ENCODE measurements at places on chromosomes 6 and 20.
A peak's percentile ranks its signal among the peaks of the same experiment; 100 is the strongest.

DNA sequence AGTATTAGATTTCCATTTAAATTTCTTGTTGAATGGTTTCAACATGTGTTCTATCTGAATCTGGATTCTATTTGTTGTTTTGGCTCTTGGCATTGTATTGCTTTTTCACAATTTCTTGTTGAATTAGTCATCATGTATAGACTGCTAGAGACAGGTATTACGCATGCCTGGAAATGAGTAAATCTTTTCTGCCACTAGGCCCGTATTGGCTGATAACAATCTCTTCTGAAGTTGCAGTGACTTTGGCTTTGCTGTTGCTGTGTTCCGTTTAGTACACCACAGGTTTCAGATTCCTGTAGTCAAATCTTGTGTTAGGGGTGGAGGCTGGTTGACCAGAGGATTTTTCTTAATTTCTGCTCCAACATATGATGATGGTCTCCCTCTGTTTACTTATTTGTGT lies 1339.4 kb downstream of the GRIK2 start:
- ATAC-seq, result no peak

DNA sequence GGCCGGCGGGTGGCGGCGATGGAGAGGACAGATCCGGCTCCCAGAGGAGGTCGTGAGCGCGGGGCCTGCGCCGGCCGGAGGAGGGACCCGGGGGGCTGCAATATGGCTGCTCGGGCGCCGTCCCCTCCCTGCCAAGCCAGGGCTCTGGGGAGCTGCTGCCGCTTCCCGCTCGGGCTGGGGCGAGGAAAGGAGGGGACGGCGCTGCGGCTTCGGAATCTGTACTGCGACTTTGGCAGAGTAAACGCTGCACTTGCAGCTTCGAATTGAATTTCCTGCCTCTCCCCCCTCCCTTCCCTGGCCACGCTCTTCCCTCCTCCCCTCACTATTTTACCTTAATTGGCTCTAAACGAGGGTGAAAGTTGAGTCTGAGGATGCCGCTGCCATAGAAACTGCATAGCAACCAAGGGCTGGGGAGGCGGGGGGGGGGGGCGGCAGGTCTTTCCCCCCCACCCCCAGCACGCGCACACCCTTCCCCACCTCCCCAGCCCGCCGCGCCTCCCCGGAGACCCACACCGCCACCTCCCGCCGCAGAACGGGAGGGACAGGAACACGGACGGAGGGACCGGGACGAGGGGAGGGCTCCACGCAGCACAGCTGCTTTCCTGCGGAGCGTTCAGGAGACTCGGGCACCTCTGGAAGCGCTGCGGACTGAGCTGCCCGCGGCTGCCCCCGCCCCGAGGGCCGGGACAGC lies 93.9 kb downstream of the RNASET2 start:
- ATAC-seq, result peak; percentile 53

GRCh38 chr6:117542493-117542892 lies 59.8 kb downstream of the GOPC start:
- no peak for ATAC-seq

DNA sequence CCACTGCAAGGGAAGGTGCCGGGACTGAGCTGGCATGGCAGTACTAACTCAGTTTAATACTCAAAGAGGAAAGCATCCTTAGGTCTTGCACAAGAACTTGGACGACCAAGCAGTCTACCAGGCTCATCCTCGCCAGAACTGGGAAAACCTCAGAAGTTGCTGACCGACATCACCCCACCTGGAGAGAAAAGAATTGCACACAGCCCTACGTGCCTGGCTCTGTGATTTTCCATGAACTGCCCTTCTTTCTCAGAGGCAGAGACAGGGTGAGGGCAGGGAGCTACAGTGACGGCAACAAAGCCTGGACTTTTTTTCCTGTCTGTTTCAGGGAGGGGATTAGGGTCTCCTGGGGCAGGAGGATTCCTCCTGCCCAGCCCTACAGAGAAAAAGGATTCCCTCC lies 8.0 kb downstream of the JAG1 start:
- no peak for ATAC-seq

DNA sequence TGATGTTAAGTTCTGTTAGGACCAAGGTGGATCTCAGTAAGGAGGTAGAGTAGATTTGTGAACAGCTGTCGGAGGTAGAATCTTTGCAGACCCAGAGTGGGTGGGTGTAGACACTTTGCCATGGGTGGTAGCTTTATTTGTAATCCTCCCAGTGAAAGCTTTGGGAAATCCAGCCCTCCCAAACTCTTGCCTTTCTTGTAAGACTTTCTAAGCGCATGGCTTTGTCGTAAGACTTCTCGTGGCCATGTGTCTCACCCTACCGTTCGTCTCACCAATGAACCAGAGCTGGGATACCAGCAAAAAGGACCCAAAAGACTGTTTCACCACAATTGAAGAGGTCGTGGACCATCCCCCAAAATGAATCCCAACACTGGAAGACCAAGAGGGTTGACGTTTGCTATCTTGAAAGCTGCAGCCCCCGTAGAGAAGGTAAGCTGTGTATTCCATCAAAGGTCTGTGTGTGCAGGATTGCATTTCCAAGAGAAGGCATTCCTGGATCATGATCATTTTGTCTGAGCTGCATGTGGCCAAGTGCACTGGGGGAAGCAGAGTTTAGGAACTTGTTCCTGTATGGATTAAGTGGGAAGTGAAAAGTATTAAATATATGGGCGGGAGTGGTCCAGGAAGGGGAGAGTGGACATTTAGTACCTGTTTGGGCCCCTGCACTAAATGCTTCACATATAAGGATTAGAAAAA lies 5.8 kb upstream of the TMEM14A start:
- ATAC-seq, result no peak

DNA sequence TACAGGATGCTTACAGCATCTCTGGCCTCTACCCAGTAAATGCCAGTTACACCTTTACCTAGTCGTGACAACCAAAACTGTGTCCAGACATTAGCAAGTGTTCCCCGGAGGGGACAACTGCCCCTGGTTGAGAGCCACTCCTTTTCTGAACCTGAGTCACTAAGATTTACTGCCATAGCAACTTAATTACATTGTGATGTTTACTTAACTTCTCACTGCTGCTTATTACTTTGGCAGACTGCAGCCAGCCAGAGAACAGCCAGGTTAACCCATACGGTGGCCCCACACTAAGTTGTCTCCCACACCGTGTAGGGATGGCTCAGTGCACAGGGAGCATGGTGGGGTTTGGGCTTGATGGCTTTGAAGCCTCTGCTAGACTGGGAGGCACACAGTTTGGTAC lies 204.7 kb upstream of the SULF2 start:
- ATAC-seq, result no peak

DNA sequence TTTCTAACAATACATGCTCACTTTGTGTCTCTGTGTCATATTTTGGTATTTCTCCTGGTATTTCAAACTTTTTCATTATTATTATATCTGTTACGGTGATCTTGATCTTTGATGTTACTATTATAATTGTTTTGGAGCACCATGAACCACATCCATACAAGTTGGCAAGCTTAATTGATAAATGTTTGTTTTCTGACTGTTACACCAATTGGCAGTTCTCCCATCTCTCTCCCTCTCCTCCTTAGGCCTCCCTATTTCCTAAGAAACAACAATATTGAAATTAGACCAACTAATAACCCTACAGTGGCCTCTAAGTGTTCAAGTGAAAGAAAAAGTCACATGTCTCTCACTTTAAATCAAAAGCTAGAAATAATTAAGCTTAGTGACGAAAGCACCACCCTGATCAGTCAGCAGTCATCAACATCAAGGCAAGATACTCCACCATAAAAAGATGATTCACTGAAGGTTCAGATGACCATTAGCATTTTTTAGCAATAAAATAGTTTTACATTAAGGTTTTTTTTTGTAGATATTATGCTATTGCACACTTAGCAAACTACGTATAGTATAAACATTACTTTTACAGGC lies 61.5 kb downstream of the IBTK start:
- ATAC-seq, result no peak

GRCh38 chr6:29531668-29532067 lies 27.9 kb downstream of the UBD start:
- ATAC-seq, result no peak

GRCh38 chr20:5100684-5101347 lies 18.9 kb downstream of the PCNA start:
- ATAC-seq, result peak; percentile 71

- ATAC-seq, result no peak
Observed at GRCh38 chr6:80767808-80768207, 661.3 kb downstream of the BCKDHB start.

- ATAC-seq, result no peak
Observed at GRCh38 chr6:143539734-143540133, 28.2 kb upstream of the FUCA2 start.

DNA sequence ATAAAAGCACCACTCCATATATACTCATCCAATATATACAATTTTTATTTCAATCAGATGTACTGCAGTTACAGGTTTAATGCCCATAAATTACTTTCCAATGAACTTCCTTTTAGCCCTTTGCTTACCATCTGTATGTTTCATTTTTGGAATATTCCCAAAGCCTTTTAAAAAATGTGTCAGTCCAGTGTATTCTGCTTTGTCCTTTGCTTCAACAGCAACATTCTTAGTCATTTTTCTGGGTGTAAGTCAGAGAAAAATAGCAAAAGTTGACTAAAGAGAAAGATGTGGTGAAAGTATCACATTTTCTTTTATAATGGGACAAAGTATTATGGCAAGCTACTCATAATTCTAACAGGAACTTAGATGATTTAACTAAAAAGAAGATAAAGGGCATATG lies 15.2 kb downstream of the DSE start:
- no peak for ATAC-seq

GRCh38 chr6:79733388-79733787 lies 102.3 kb downstream of the SH3BGRL2 start:
- no peak for ATAC-seq

DNA sequence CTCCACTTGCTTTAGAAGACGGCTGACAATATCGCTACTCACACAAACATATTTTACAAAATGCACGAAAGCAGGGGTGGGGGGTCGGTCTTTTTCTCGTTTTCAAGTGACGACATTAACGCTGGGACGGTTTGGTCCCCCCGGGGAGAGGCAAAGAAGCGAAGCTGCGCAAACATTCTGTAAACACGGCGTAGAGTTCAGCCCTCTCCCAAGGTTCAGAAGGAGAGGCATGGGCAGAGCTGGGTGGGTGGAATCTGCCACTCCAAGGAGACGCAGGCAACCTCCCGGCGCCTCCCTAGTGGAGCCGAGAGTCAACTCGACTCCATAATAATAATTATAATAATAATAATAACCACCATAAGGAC lies 2.4 kb downstream of the NKX2-2 start:
- ATAC-seq, result no peak

DNA sequence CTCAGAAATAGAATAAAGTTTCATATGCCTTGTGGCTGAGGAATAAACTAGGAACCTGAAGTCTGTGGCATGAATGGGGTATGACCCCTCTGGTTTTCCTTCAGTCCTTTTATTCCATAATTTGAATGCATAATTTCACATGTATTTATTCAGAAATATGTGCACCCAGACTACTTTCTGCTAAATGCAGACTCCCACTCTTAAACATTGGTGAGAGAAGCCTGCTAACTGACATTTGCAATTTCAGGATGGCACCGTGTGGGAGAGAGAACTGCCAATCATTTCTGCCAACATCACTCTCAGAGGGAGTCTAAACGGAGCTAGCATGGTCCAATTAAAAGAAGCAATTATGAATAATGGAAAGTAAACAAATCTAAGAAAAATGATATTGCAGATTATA lies 141.3 kb downstream of the ADGRB3 start:
- no peak for ATAC-seq

GRCh38 chr6:19759117-19759880 lies 77.9 kb upstream of the ID4 start:
- ATAC-seq, result no peak

DNA sequence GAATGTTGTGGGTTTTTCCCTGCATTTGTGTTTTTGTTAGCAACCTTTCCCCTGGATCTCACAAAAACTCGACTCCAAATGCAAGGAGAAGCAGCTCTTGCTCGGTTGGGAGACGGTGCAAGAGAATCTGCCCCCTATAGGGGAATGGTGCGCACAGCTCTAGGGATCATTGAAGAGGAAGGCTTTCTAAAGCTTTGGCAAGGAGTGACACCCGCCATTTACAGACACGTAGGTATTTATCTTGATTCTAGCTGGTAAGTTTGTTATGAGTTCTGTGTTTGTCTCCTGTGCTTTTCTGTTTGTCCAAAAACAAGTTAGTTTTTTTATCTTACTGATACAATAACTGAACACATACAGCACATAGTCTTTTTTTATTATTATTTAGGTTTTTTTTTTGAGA lies 3.0 kb downstream of the SLC25A27 start:
- ATAC-seq, result no peak

GRCh38 chr6:111601886-111602285 lies 3.8 kb downstream of the TRAF3IP2 start:
- no peak for ATAC-seq
